ENCODE measurements at places on chromosomes 16 and 17.

GRCh38 chr17:499951-500461, 147.4 kb upstream of the RPH3AL start:
- no peak for DNase-seq

DNA sequence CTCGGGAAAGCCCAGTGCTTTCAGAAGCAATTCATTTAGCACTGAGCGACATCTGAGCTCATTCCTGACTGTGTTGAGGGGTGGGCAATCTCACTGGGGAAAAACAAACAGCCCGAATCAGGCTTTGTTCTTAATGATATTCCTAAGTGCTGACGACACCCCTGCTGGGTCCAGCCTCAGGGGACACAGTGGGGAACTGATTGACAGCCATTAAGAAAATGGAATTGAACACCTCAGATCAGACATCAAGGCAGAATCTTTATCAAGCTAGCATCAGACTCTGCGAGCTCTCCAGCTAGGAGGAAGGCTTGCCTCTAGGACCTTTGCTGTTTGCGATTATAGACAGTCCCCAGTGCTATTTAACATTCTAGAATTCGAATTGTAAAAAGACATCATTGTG, 22.5 kb upstream of the LYRM9 start:
- DNase-seq = no peak

DNA sequence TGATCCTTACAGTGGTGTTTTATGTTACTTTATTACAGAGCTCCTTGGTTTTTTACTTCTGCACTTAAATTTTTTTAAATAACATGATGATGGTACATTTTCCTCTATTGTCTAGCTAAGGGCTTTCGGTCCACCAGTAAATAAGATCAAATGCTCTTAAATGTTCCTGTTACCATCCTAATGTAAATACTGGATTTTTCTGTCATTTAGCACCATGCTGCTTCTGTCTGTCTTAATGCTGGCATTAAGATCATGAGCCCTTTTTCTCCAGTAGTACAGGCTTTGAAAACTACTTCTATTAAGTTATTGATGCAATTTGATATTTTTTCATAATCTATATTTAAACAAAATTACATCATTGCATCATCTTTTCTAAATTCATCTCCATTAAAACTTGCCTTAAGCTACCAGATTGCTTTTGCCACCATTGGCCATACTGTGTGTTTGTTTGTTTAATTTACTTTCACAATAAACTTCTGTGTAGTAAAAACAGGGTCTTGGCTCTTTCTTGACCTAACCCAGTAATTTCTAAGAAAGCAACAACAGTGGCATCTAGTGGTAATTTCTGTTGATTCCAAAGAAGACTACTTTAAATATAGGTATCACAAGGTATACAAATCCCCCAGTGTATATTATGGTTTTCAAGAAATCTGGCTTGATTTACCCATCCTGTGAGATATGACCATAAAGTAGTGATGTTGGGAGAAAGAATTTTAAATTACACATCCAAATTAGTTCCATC, 9.0 kb upstream of the PHAF1 start:
- DNase-seq = no peak

DNA sequence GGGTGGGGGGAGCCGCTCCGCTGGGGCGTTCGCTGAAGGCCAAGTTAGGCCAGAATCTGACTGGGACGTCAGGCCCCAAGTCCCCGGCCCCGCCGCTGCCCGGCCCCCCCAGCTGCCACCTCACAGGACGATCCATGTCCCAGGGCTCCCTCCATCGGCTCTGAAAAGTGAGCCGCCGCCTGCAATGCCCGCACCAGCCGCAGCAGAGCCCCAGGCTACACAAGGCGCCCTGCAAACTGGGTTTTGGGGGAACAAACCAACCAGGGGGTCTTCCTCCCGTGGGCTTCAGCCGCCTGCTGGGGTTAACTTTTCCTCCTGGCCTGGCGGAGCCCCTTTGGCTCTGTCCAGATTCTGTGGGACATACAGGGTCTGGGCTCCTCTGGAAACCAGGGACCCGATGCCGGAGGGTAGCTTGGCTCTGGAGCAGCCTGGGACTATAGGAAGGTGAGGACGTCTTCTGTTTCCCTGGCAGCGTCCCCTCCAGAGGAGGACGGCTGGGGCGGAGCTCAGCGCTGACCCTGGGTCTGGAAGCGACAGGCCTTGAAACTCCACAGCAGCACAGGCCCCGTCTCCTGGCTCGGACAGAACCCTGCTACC, 835 bp downstream of the NME4 start:
- no peak for DNase-seq

DNA sequence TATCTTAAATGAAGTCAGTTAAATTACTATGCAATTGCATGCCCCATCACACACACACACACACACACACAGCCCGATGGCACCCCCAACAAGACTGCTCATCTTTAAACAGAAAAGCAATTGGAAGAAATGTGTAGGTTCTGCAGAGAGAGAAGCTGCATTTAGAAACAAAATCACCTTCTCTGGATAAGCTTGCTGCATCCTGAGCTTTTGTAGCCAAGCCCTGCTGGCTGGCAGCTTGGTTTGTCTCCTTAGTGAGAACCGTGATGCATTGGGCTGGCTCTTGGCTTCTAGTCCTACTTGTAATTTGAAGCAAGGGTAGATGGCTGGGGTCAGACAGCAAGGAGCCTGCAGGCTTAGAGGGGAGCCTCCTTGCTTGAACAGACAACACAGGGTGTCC, 153.8 kb downstream of the SOX9 start:
- no peak for DNase-seq

DNA sequence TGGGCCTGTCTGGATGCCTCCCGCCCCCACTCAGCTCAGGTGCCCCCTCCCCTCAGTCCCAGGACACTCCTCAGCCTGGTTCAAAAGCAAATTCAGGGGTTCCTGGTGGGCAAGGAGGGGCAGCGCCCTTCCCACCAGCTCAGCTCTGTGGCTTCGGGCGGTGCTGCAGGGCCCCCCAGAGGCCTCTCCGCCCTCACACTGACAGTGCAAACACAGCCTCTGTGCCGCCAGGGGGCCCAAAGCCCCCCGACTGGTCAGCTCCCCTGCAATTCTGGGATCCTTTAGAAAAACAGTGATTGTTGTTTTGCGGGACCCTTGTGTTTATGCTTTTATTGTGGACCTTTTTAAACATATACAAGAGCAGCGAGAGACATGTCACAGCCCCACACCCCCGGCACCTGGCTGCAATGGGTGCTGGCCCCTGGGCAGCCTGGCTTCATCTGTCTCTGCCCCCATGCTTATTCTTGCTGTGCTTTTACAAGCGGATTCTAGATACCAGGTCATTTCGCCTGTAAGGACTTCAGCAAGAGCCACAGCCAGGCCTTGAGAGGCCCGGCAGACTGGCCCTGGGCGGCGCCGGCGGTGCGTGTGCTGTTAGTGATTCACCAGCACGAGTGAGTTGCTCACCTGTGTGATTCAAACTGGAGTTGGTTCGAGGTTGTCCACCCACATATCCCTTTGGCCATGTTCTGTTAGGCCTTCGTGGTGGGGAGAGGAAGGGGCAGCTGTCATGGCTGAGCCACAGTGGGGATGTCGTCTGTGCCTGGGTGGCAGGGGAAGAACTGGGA, 21.2 kb downstream of the ZNF469 start:
- DNase-seq = no peak

Data from T-helper 9 cell (primary cell).